Activated CD4-positive, alpha-beta memory T cell treated with anti-CD3 and anti-CD28 coated beads for 36 hours (primary cell): ENCODE measurements at places on chromosomes 2 and 18. TPM values are rescaled to one million over a fixed set of nuclear protein-coding genes. Genes with fewer than 3 reads are reported as not detected.

GRCh38 chr2:46284796-46285195 is 12.4 kb upstream of the EPAS1 start:
- DNase-seq, result no peak

DNA sequence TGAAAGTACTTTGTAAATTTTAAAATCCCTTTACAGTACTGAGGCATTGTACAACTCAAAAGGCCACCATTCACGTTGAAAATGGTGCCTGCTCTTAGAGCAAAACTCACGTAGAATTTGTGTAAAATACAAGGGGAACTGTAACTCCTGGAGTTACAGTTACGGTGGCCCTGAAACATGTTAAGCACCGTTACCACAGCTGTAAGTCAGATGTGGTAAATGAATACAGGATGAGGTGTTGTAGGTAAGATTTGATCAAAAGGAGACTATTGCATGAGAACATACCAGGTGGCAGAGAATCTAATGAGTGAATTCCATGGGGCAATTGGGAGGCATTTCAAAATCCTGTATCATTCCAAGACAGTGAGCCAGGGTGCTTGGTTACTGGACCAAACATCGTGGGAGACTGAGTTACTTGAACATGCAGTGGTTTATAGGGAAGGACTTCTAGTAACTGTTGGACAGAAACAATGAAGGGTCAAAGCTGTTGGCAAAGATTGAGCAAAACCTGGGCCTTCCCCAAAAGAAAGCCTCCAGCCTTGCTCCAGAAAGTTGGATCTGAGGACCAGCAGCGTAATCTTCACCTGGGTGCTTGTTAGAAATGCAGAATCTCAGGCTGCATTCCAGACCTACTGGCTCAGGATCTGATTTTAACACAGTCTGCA is 535.8 kb upstream of the POU3F3 start:
- DNase-seq, result no peak

- DNase-seq, result no peak
Measured at GRCh38 chr18:51666763-51667191, 469.3 kb upstream of the MEX3C start.

DNA sequence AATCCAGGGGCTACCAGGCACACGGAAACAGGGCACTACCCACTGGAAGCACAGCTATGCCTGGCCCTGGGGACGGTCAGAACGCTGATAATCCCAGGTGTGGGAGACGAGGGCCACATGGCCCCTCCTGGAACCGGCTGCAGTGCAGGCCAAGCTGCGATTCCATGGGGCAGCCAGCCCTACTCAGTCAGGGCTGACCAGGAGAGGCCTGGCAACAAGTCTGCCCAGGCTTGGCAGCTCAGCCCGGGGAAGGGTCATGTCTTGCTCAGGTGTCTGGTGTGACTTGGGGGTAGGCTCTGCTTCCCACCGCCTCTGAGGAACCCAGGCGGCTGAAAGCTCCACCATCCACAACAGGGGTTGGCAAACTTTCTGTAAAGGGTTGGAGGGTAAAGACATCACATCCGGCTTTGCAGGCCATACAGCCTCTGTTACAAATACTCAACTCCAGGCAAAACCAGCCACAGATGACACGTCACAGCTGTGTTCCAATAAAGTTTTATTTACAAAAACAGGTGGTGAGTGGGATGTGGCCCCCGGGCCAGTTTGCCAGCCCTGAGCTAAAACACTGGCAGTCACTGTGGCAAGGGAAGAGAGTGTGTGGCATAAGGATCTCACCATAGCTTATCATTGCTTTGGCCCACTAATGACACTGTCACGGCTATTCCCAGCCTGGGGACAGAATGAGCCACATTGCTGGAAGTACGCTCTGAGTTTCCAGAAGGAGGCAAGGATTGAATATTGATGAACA is 85.2 kb downstream of the NDUFA10 start:
- DNase-seq, result no peak

GRCh38 chr2:144166743-144167142 is 353.2 kb downstream of the ZEB2 start:
- no peak for DNase-seq

DNA sequence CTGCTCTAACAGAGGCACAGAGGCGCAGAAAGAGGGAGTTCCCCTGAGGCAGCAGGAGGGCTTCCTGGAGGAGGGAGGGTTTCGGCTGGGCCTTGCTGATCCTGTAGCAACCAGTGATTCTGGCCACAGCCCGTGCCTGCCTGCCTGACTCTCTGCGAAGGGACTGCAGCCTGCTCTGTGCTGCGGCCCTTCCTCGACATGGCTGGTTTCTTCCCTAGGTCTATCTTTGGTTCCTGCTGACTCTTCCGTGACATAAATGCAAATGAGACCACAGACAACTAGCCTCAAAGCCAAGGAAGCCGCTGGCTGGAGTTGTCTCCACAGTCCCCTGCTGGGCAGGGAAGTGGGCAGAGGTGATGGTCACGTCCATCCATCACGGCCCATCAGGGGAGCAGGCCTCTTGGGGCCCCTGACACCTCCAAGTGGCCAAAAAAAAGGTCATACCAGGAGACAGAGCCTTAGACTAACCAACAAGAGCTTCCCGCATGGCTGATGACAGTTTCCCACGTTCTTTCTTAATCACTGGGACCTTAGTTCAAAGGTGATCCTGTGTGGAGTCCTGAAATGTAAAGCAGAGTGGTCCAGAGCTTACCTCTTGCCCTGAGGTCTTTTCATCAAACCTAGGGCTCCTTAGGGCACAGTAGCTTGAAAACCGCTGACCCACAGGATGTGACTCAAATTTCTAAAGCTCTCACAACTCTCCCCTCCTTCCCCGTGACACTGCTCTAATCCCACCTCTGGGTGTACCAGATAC is 55.3 kb downstream of the HS1BP3 start:
- DNase-seq, result peak; percentile 40

GRCh38 chr2:78351208-78351607 is 674.3 kb upstream of the REG3G start:
- no peak for DNase-seq

- no peak for DNase-seq
Measured at GRCh38 chr2:106825161-106825560, 60.8 kb downstream of the ST6GAL2 start.

GRCh38 chr2:1614564-1614963 is 129.8 kb downstream of the PXDN start:
- no peak for DNase-seq

DNA sequence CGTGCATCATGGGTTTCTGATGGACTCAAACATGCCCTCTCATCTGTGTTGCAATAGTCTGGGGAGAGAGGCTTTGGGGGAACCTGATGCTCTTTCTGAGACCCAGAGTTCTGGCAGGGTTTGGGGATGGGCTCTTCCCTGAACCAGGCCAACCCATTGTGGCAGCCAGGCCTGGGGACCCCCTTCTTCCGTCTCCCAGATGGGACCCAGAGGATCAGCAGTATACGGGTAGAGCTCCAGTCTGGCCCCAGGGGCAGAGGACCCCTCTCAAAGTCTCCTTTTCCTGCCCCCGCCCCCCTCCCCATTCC is 333.7 kb downstream of the DYSF start:
- DNase-seq, result no peak

GRCh38 chr2:48768669-48769068 is 13.1 kb upstream of the LHCGR start:
- no peak for DNase-seq

GRCh38 chr18:32607816-32608215 is 137.1 kb upstream of the GAREM1 start:
- DNase-seq, result no peak

- DNase-seq, result no peak
Measured at GRCh38 chr2:196681510-196681909, 42.0 kb downstream of the CCDC150 start.

GRCh38 chr18:36284671-36285295 is 12.7 kb upstream of the FHOD3 start:
- DNase-seq, result peak; percentile 29

The OTX1 gene
- total RNA-seq, result not detected

The KCNS3 gene
- 0.19 TPM for total RNA-seq

- no peak for DNase-seq
Measured at GRCh38 chr2:65681503-65681902, 249.1 kb upstream of the SPRED2 start.

The CD207 gene
- not detected for total RNA-seq

DNA sequence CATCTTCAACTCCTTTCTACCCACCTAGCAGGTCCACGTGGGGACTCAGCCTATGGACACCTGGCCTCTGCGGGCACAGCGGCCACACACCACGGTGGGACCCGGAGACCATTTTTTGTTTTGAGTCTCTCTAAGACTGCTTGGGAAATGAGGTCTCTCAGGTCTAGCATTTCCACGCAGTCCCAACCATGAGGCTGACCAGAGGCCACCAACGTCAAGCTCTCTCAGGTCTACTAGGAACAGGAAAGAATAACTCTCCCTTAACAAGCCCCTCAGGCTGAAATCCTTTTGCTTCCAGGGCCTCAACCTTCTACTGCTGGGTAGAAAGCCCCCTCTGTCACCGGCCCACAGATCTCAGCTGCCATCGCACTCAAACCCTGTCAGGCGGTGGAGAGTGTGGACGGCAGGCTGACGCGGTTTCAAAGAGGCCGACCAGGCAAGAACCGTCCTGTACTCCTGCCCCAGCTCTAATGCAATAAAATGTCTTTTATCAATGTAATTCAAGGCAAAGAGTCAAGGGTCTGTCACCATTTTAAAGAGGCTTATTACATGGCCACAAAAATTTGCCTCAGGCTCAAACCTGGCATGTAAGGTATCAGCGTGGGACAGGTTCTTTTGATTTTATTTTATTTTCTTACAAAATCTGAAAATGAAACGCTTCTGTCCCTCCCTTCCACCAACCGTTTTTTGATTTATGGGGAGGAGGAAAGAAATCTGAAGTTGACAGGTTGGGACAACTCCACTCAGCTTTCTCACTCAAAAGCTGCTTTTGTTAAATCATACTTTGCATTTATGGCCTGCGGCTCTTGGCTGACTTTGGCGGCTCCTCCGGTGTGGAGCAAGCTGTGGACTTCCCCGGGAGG is 74.0 kb downstream of the BCL11A start:
- DNase-seq, result no peak

DNA sequence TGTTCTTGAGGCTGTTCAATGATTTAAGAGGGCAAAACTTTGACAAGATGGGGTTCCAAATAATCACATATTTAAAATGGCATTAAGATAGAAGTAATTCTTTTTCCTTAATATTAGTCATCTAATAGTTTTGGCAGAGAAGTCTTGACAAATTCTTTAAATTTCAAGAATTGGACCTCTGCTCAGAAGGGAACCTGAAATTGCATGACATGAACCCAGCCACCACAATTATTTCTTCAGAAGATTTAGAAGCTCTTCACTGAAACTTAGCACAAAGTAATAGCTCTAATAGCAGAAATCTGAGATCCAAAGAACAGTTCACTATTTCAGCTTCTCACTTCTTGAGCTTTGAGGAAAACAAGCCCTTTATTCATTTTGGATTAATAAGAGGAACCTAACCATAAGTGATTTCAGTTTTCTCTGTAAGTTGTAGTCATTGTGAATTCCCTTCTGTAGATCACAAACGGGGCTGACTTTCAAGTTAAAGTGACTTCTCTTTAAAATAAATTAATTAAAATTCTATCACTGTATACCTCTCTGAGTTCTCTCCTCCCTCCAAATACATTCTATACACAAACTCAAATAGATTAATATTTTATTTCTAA is 100.6 kb upstream of the ITGA4 start:
- no peak for DNase-seq

DNA sequence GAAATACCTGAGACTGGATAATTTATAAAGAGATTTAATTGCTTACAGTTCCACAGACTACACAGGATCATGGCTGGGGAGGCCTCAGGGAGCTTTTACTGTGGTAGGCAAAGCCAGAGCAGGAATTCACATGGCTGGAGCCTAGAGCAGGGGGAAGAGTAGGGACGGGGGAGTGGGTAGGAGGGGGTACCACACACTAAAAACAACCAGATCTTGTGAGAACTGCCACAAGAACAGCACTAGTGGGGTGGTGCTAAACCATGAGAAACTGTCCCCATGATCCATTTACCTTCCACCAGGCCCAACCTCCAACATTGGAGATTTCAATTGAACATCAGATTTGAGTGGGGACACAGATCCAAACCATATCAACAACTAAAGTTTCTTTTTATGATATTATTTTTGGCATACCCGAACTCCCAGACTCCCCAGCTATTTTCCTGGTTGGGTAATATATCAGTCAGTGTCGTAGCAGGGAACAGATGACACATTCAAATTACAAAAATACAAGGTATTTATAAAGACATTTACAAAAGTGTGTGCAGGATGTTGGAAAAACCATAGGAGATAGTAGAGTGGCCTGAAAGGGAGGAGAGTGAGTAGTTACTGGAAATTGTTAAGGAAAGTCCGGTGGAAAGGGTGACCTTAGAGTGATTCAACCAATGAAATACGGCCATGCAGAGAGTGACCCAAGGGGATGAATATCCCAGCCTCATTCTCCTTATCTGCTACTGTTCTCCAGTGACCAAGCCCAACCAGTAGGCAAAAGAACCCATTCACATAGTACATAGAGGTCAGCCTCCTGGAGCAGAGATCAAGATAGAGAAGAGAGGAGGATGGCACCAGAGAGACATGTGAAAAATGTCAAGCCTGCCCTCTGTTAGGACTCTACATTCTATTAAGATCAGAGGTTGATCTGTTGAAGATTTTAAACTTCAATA is 8.8 kb downstream of the RPL37A start:
- DNase-seq, result no peak

- DNase-seq, result no peak
Measured at GRCh38 chr2:207333599-207334300, 168.0 kb upstream of the KLF7 start.

- DNase-seq, result no peak
Measured at GRCh38 chr18:21167641-21168377, 56.2 kb upstream of the ROCK1 start.

- DNase-seq, result peak; percentile 72
Measured at GRCh38 chr18:45910405-45911023, 56.6 kb downstream of the EPG5 start.

GRCh38 chr2:50051374-50051773 is 897.1 kb upstream of the FSHR start:
- DNase-seq, result no peak

- peak; percentile 91 for DNase-seq
Measured at GRCh38 chr2:112187805-112188596, 49.8 kb downstream of the FBLN7 start.

DNA sequence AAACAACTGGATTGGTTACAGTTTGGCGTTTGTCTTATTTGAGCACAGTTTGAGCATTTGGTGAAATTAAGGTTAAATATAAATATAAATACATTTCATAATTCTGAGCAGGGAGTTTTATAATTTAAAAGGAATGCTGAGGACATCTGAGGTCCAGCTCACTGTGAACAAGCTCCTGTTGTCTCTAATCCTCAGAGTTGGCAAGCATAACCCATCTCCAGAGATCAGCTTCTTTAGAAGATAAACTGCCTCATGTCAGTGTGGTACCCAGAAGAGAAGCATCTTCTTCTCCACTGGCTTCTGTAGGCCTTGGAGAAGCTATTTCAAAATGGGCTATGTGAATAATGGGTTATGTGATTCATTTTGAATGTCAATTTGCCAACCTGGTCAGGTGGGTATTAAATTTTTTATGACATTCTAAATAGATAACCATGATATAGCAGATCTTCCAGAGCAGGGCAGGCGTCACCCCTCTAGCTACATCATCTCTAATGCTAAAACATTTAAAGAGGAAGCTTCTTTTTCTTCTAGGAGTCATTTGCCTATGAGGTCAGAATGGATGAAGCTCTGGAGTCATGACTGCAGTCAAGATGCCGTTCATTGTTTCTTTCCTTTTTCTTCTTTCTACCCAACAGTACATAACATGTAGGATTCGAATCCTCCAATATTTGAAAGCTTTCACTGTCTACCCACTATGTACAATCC is 324.0 kb downstream of the RNF144A start:
- no peak for DNase-seq

GRCh38 chr2:204268971-204269370 is 276.3 kb upstream of the PARD3B start:
- no peak for DNase-seq

- peak; percentile 57 for DNase-seq
Measured at GRCh38 chr2:9240745-9241144, 34.1 kb downstream of the ASAP2 start.

GRCh38 chr2:172962824-172963223 is 112.8 kb upstream of the MAP3K20 start:
- peak; percentile 16 for DNase-seq
